EH (cell line): ENCODE measurements at places on chromosomes 2 and 18.
A peak's percentile ranks its signal among the peaks of the same experiment; 100 is the strongest.

- no peak for DNase-seq
These were observed 494 bp downstream of the HNRNPLL start for GRCh38 chr2:38602136-38602731.

- no peak for DNase-seq
These were observed 116.0 kb downstream of the EN1 start for GRCh38 chr2:118731413-118731812.

- DNase-seq: no peak
These were observed 181.7 kb upstream of the SPRED2 start for GRCh38 chr2:65613968-65614555.

DNA sequence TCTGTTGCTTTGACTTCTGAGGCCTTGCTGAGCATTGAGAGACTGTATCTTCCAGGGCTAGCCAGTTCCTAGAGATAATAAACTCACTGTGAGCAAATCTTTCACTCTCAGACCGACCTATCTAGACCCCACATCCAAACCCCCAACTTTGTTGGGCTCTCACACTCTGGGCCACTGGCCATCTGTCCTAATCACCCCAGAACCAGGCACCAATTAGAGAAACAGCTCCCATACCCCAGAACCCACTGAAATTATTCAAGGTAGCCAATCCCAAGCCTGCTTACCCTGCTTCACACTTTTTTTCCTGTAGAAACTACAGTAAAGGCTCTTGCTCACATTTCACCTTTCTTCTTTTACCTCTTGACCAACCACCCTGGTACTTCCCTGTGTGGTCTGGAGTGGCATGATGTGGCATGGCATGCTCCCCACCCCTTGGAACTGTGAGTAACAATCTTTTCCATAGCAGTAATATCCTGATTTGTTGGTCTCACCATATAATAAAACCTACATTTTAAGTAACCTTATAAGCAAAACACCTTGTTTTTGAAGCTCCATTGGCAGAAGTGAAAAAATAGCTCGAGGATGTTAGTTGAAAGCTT lies 55.2 kb downstream of the ANKRD12 start:
- DNase-seq: no peak

DNA sequence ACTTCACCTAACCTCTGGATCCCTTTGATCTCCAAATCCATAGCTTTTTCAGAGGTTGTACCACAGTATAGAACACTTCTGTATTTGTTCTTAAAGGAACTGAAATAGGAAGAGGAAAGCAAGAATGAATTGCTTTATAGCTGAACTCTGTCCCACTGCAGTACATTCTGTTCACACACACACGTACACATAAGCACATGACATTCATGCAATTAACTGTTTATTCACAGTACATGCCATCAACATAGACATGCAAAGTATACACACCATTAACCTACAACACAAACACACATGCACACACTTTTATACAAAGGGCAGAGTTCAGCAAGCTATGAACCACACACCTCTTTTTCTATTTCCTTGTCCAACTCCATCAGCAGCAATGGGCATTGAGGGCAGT lies 43.2 kb downstream of the MRPL33 start:
- DNase-seq: no peak

- DNase-seq: no peak
These were observed 25.7 kb downstream of the RHOB start for GRCh38 chr2:20472569-20472968.

GRCh38 chr2:236867441-236868260 lies 218.0 kb upstream of the COPS8 start:
- DNase-seq: peak; percentile 95
